ENCODE measurements at places on chromosomes 3 and 15.

DNA sequence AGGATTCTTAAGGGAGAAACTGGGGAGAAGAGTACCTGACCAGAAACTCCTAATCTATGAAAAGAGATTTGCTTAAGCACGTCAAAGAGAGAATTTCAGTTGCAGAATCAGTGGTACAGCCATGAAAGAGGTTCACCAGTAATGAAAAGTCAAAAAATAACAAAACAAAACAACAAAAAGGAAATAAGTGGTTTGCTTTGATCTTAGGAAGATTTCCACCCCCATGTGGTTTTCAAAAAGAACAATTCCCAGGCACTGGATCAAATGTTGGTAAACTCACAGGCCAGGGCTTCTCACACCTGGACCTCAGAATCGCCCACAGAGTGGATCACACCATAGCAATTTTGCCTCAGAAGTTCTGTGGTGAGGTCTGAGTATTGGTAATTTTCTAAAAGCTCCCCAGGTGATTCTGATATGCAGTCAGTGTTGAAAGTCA lies 67.5 kb downstream of the TMEM39A start:
- no peak for DNase-seq

- no peak for DNase-seq
These were observed 11.8 kb upstream of the HRG start for GRCh38 chr3:186653984-186654383.

DNA sequence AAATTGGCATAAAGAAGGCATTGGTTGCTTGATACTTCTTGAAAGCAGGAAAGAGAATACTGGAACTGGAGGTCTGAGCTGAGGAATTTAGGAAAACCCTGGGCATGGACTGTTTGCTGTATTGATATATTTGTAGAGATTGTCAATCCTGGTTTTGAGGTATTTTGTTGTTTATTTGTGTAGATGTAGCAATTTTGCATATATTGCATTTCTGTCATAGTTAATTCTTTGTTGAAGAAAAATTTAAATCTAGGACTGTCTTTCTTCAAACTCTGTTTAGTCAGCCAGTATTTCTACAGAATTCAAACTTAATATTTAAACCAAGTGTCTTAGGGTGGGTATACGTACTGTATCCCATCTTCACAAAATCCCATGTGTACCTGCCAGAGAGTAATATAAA lies 9.5 kb downstream of the STT3B start:
- no peak for DNase-seq

DNA sequence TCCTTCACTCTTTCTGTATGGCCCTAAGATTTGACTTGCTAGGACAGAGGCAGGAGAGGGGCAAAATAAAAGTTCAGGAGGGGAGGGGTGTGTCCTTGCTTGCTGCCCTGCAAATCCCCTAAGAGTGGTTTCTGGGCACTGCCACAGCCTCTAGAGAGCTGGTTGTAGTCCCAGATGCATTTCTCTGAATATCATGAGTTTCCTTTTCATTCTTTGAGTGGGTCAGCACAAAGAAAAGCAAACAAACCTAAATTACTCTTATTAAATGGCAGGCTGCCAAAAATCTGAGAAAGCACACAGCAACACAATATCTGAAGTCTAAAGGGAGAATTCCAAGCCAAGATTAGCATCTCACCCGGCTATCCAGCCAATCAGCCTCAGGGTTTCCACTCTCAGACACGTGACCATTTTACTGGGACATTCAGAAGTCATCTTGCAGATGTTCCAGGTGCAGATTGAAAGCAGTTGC lies 919.3 kb downstream of the TUSC7 start:
- DNase-seq: peak; percentile 44

DNA sequence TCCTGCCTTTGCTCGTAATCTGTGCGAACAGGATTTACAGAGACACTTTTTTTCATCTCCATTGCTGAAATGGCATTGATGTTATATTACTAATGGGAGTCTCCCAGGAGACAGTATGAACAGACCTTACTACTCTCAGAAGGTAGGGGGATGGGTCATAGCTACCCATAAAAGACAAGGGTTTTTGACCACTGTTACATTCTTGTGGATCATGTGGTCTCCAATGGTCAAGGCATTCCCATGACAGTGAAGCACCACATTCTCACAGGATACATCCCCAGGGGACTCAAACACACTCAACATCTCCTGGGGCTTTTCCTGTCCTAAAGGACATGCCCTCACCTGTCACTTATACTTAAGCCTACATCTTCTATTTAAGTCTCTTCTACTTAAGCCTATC lies 40.8 kb downstream of the MKRN3 start:
- no peak for DNase-seq

DNA sequence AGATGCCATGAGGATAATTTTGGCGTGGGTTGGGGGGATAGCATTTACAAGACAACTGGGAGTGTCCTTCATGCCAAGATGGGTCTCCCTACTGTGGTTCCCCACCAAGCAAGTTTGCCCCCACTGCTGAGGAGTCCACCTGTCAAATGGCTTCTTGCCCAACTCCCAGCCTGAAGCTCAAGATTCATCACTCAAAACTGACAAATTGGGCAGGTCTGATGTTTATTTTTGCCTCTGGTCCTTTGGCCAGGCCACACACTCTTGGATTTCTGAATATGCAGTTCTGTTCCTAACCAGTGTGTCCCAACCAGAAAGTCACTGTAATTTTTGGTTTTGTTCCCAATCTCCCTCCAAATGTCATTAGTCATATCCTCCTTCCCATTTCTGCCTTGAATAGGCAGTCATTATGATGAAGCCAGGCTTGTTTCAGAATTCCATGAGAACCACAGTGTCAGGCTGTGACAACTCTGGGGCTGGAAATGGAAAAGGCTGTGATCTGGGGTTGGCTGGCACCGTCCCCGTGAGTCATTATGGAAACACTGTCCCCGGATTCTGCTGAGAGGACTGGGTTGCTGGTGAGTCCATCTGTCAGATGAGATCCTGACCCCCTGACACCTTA lies 29.3 kb upstream of the MEF2A start:
- peak; percentile 11 for DNase-seq

All from fibroblast of skin of left quadriceps (primary cell).